ENCODE measurements at places on chromosomes 5 and 9.

GRCh38 chr9:133008406-133008805, 22.4 kb upstream of the GTF3C5 start:
- no peaks in the 10 kb centered on the region for H3K36me3 ChIP-seq
- H3K27ac ChIP-seq: no peak overlapping the region
- no peaks in the 10 kb centered on the region for H3K4me1 ChIP-seq
- H3K4me3 ChIP-seq: no peak overlapping the region
- H3K27me3 ChIP-seq: peaks cover 30% of the 10 kb centered on the region

DNA sequence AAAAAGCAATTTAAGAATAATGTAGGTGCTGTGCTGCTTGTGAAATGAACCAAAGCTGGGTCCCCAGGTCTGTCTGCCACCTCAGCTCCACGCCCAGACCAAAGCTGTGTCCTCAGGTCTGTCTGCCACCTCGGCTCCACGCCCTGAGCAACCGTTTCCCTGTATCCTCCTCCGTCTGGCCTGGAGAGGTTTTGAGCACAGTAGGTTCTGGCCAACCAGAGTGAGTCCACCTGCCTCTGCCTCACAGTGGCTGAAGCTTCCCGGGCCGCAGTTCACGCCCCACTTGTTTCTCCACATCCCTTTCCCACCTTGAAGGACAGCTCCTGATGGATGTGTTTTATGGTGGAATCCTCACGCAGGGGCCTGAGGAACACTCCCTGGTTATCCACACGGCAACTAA, 120.5 kb downstream of the ADAMTS2 start:
- no peak for DNase-seq
- no peaks in the 10 kb centered on the region for H3K36me3 ChIP-seq
- H3K4me1 ChIP-seq: no peaks in the 10 kb centered on the region
- no peak overlapping the region for H3K27ac ChIP-seq
- H3K27me3 ChIP-seq: no peaks in the 10 kb centered on the region

GRCh38 chr9:138061631-138062030, 184.0 kb downstream of the CACNA1B start:
- H3K27me3 ChIP-seq: peaks cover 4% of the 10 kb centered on the region
- no peaks in the 10 kb centered on the region for H3K36me3 ChIP-seq
- H3K4me3 ChIP-seq: no peak overlapping the region
- no peaks in the 10 kb centered on the region for H3K4me1 ChIP-seq
- H3K27ac ChIP-seq: no peak overlapping the region

- no peaks in the 10 kb centered on the region for H3K27me3 ChIP-seq
- DNase-seq: no peak
- no peak overlapping the region for H3K27ac ChIP-seq
These were observed 123.1 kb downstream of the PAPPA start for GRCh38 chr9:116276651-116277121.

- H3K4me3 ChIP-seq: no peak overlapping the region
- DNase-seq: no peak
- no peaks in the 10 kb centered on the region for H3K27me3 ChIP-seq
- H3K27ac ChIP-seq: no peak overlapping the region
- H3K4me1 ChIP-seq: no peaks in the 10 kb centered on the region
These were observed 430.6 kb downstream of the PDE4D start for GRCh38 chr5:59462956-59463355.

GRCh38 chr9:133264235-133264764, 10.7 kb downstream of the ABO start:
- peaks cover 2% of the 10 kb centered on the region for H3K27me3 ChIP-seq
- no peaks in the 10 kb centered on the region for H3K4me1 ChIP-seq
- no peak overlapping the region for H3K4me3 ChIP-seq
- H3K27ac ChIP-seq: no peak overlapping the region
- DNase-seq: no peak

DNA sequence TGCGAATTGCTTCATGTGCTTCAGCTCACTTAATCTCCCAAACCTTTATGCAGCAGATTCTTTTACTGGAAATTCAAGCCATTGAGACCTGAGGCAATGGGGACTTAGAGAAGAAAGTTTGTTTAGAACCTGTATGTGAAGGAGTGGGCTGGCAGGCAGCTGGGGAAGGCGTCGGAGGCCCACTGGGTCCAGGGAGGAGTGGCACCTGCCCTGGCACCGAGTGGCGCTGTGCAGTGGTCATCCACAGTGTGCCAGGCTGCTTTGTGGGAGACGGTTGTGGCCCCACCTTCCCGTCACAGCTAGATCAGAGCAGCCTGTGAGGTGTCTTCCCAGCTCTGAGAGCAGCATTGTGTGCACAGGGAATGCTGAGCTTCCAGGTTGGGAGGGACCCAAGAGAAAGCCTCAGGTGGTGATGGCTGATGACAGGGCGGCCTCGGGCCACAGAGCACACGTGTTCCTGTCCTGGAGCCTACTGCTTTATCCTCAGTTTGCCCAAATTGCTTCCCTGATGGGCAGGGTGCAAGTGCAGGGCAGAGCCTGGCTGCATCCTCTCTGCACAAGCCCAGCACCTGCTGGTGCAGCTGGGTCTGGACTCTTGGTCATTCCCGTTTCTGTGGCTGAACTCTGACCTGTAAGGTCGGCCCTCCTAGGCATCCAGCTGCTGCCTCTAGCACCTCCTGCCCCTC, 175.2 kb downstream of the CACNA1B start:
- H3K27me3 ChIP-seq: no peaks in the 10 kb centered on the region
- no peaks in the 10 kb centered on the region for H3K36me3 ChIP-seq
- no peak overlapping the region for H3K27ac ChIP-seq
- no peaks in the 10 kb centered on the region for H3K4me1 ChIP-seq

Measured in CD4-positive, alpha-beta T cell (primary cell).